ACHN (cell line): ENCODE measurements at places on chromosomes 5 and 9.
A peak's percentile ranks its signal among the peaks of the same experiment; 100 is the strongest.

GRCh38 chr5:78979909-78980308 lies 5.2 kb downstream of the ARSB start:
- no peak for DNase-seq

GRCh38 chr9:2621722-2622460 lies at the start of gene VLDLR:
Gene VLDLR (plus strand): TSS chr9:2621787. CDS start chr9:2622190, 403 bp downstream.
- DNase-seq: peak; percentile 60

DNA sequence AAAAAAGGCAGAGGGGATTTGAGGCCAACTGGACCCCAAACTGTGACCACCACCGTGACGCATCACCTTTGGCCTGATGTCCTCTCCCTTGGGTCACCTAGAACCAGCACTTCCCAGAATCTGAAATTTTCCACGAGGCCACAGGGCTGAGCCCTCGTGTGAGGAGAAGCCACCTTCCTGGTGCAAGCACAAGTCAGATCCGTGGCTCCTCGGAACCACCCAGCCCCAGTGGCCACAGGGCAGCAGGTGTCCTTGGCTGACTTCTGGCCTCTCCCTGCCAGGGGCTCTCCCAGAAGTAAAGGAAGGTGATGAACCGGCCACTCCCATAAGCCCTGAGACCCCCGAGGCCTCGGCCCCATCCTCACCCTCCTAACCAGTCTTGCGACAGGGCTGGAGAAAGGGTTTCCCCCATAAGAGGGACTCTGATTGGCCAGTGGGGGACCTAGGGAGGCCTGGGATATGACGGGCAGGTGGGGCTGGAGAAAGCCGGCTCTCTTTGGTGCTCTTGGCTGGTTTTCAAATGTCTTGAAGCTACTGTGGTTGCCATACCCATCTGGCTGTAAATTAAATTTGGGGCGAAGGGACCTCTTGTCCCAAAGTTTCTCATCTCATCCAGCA lies 20.9 kb upstream of the HMCN2 start:
- DNase-seq: no peak

- DNase-seq: no peak
Measured at GRCh38 chr5:132751971-132752580, 4.8 kb downstream of the CCNI2 start.

- peak; percentile 53 for DNase-seq
Measured at GRCh38 chr5:5179079-5179478, 38.9 kb downstream of the ADAMTS16 start.

- DNase-seq: no peak
Measured at GRCh38 chr5:40928886-40929448, 19.7 kb downstream of the C7 start.

DNA sequence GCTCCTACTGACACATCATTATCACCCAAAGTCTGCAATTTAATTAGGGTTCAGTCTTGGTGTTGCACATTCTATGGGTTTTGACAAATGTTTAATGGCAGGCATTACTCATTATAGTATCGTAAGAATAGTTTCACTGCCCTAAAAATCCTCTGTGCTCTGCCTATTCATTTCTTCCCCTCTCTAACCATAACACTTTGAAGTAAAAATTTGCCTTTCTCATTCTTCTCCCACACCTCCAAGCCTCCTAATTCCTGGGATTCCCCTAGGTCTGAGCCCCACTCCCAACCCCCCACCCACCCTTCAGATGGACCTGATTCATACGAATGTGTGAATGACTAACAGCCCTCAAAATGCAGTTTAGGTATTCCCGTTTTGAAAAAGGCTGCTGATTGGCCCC lies 18.4 kb downstream of the ENC1 start:
- DNase-seq: no peak

GRCh38 chr9:85129514-85129913 lies 460.0 kb downstream of the NTRK2 start:
- no peak for DNase-seq

DNA sequence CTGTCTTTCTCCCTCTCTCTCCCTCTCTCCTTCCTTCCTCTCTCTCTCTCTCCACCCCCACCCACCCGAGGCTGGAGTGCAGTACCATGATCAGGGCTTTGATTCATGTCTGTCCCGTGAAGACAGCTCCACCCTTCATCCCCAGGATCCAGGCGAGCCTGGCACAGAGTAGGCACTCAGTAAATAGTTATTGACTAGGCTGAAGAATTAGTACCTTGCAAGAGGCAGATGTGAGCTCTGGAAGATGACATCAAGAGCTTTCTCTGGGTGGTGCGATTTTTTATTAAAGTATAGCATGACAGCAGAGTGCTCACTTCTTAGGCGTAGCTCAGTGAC lies 24.0 kb upstream of the WDR38 start:
- DNase-seq: no peak

GRCh38 chr5:65874241-65874640 lies 52.1 kb upstream of the ERBIN start:
- no peak for DNase-seq

- DNase-seq: no peak
Measured at GRCh38 chr5:174448662-174449061, 275.7 kb upstream of the MSX2 start.

- DNase-seq: peak; percentile 39
Measured at GRCh38 chr5:58459146-58460001, 512 bp downstream of the PLK2 start.

GRCh38 chr5:92605591-92605990 lies 975.4 kb downstream of the NR2F1-AS1 start:
- no peak for DNase-seq

- no peak for DNase-seq
Measured at GRCh38 chr9:78189001-78189400, 46.9 kb upstream of the CEP78 start.

DNA sequence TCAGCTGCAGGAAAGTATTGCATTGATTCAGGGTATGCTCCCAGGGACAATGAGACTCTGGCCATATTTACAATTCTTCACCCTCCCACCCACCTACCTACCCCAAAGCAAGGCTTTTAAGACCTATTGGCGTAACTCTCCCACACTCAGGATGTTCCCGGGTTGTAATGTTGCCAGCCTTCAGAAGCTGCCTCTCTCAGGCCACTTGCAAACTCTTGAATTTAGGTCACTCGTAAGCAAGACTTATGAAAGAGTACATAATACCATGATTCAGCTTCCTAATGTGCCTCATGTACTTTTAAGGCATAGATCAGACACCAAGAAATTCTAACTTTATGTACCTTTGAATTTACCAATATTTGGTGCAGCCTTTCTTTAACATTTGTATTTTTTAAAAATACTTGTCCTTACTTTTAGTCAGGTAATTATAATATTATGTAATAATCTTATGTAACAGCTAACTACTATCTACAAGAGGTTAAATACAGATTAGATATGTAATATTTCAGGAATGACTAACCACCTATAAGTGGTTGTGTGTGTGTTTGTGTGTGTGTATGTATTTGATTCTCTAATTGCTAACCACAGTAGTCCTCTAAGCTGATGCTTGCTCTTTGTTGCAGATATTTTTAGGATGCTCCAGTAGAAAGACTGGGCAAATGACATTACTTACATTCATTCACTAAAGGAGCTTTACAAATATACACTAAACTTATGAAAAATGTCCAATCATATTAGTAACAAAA lies 630.5 kb upstream of the MEF2C start:
- DNase-seq: no peak

DNA sequence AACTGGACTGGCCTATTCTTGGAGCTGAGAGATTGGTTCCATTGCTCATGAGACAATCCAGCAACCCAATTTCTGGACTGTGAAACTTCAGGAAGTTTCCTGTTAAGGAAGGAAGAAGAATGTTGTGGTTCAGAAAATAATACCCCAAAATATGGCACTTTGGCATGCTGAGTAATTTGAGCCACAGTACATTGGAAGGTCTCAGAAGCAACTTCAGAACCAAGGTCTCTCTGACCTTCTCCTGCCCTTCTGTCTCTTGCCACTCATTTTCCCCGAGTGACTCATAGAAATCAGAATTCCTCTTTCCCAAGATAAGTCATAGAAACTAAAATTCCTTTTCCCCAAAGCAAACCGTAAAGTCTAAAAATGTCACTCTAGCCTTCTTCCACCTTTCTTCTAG lies 1366.1 kb downstream of the PTPRD start:
- DNase-seq: no peak

GRCh38 chr5:103908336-103909080 lies 345.9 kb upstream of the NUDT12 start:
- no peak for DNase-seq

DNA sequence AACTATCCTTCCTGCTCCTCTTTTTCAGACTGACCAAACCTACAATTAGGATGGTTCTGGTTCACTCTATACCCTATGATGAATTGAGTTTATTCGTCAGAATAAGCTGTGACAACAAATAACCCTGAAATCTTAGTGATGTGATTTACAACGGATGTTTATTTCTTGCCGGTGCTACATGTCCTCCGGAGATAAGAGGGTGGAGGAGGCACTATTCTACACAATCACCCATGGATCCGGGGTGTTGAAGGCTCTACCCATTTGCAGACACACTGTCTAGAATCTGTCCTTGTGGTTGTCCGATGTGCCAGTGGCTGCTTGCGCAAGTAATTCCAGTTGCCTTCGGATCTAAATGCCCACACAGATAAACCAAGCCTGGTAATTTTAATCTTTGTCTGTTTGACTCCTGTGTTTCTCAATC lies 44.7 kb downstream of the CDC14B start:
- no peak for DNase-seq

DNA sequence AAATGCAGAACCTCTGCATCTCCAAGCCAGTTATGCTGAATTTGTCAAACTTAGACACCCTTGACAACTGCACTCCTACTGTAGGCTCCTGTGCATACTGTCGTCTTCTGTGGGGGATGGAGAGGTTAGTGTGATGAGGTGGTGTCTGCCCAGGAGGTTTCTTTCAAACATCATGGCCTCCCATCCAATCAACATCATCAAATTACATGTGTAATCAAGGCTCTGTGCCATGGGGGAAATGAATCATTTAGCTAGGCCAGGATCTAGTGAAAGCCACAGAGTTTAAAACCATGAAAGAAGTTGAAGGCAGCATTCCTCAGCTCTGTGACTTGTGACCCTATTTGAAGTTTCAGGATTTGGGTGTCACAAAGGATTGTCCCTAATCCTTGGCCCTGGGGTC lies 240.6 kb downstream of the MARCHF11 start:
- no peak for DNase-seq

GRCh38 chr9:123353984-123354591 lies 1.9 kb upstream of the CRB2 start:
- DNase-seq: peak; percentile 53

GRCh38 chr9:115267790-115268189 lies 149.8 kb upstream of the TNC start:
- peak; percentile 19 for DNase-seq

- no peak for DNase-seq
Measured at GRCh38 chr5:88929385-88929784, 46.4 kb upstream of the MEF2C start.

DNA sequence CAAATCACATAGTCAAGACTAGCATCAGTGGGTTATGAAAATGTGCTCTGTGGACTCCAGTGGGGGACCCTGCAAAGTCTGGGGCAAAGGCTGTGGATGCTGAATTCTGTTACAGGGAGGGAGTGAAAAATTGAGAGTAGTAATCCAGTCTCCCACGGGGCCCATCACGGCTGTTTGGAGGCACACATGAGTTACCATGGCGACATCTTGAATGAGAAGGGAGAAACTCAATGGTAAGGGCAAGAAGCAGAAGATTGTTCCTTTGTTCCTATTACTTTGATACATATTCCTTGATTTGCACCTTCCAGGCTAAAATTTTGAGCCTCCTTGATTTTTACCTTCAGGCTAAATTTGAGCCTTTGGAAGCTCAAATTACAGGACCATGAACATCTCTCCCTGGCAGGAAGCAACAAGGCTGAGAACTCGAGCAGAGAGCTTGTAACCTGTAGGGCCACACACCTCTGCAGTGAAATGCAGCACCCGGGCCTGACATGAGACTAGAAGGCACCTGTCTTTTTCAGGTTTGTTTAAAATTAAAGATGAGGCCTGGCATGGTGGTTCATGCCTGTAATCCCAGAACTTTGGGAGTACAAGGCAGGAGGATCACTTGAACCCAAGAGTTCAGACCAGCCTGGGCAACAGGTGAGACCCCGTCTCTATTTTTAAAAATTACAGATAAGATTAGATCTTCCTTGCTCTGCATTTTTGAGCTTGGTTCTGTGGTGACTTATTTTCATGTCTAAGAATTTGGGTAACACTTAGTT lies 31.0 kb upstream of the ZFR start:
- DNase-seq: no peak

DNA sequence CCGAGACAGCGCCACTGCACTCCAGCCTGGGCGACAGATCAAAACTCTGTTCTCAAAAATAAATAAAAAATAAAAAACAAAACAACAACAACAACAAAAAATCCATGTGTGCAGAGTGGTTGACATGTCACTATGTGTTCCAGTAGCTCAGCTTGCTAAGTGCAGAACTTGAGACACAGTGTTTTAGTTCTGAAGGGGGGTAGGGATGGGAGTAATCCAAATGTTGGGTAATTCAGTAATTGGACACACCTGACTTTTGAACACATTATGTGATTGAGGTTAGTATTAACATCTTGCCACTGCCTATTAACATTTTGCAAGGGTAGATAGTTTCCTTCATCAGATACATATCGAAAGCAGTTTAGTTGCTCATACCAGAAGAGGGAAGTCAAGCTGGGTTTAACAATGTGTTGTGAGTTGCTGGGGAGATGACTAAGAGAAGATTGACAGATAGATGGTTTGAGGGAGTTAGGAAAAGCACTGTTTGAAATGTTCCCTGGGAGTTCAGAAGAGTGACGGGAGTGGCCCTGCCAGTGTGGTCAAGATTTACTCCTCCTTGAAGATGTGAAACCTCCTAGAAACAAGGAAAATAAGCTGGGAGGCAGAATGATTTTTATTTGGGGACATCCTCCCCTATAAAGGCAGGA lies 928 bp downstream of the HACD4 start:
- no peak for DNase-seq

GRCh38 chr5:144201588-144201987 lies 30.9 kb downstream of the KCTD16 start:
- DNase-seq: no peak

DNA sequence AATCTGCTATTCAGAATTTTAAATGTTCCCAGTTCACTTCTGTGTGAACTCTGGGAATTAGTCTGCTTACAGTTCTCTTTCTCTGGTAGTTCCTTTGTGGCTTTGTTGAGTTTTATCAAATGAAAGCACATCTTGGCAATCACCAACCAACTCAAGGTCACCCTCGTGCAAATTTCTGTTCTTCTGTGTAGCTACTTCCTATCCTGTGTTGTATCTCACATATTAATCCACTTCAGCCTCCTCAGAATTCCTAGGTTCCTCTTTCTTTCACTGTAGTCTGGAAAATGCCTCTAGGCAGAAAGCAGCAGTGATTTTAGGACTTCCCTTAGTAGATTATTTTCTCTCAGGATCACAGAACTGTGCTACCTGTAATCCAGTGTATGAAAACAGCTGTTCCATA lies 100.3 kb downstream of the AUH start:
- no peak for DNase-seq

- no peak for DNase-seq
Measured at GRCh38 chr5:35246900-35247647, 16.8 kb upstream of the PRLR start.

- no peak for DNase-seq
Measured at GRCh38 chr9:131121346-131121745, 4.0 kb upstream of the NUP214 start.

DNA sequence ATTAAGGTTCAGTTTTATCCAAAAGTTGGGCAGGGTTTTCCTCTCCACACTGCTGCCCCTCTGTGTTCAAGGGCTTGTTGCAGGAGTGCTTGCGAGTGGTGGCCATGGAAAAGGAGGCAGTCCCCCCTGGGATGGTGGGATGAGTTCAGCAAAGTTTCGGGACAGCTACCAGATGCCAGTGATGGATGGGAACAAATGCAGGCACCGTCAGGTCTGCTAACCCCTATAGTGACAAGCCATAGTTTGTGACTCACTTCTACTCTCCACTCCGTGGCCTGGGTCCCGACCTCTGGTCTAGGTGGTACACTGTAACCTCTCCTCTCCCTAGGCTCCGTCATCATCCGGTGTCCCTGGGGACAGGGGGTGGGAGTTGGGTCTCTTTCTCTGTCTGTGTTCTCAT lies 3.8 kb upstream of the RNF14 start:
- no peak for DNase-seq
